ENCODE measurements at places on chromosomes 7 and 10.

GRCh38 chr7:44286182-44286617, 39.2 kb downstream of the CAMK2B start:
- no peak for DNase-seq

DNA sequence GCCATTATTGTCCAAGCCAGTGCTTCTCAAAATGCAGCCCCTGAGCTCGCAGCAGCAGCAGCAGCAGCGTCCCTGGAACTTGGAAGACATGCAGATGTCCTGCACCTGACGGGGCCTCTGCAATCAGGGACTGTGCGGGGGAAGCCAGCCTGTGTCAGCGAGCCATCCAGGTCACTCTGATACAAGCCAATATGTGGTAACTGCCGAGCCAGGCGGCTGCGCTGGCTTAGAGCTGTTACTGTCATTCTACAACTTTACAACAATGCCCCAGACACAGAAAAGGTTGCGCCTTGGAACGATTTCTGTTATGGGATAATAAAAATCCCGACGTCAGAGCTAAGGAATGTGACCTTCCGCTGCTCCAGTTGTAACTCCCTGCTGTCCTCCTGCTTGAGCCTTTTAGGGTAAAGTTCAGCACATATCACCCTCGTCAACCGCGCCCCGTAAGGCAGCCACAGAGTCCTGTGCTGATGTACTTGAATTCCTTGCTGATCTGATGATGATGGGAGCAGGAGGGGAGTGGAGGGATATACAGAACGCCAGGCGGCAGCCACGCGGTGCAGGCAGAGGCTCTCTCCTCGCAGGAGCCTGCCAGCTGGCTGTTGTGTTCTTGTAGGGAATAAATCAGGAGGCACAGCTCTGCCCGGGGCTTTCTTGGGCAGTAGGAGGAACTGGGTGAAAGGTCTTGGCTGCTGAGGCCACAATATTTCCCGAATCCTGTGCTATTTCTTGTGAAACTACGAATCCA, 20.0 kb upstream of the CRYGN start:
- no peak for DNase-seq

DNA sequence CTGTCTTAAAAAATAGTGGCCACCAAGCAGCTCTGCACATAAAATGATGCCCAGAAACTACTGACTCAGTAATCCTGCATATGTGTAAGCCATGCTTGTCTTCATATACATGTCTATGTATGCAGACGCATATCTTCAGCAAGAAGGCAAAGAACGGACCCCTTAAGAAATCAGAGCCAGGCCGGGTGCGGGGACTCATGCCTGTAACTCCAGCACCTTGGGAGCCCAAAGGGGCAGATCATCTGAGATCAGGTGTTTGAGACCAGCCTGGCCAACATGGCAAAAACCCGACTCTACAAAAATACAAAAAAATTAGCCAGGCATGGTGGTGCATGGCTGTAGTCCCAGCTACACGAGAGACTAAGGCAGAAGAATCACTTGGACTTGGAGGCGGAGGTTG, 295.0 kb downstream of the TCERG1L start:
- DNase-seq = no peak

DNA sequence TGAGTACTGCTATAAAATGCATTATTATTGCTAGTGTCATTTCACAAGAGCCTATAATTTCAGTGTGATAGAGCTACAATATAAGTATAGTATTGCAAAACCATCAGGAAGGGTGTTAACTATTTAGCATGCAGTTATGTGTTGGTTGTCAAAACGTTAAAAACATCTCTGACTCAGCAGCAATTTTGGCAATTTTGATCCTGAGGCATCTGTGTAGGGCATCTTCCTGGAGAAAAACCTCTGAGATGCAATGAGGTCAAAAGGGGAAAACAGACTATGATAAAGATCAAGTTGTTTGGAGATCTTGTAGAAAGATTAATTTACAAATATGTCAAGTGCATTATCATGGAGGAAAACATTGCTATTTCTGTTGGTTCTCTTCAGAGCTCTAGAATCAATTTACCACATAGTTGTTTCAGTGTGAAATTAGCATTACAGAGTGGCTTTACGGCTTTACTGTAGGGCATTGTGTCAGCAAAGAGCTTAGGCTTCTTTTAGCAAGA, 5.3 kb downstream of the CFTR start:
- no peak for DNase-seq
